Vagina (tissue), 2 donors: ENCODE measurements at places on chromosomes 1 and 21. TPM values are rescaled to one million over a fixed set of nuclear protein-coding genes. Genes with fewer than 3 reads are reported as not detected.

Gene RGS16
- total RNA-seq, result 1.2 TPM

Gene F3
- 63.6 TPM for total RNA-seq

Gene SLC2A5
- total RNA-seq, result 8.1 TPM

Gene LAD1
- 91.8 TPM for total RNA-seq

Gene MCOLN2
- 1.7 TPM for total RNA-seq
